ENCODE measurements at places on chromosomes 4 and X. TPM values are rescaled to one million over a fixed set of nuclear protein-coding genes. Genes with fewer than 3 reads are reported as not detected.

GYPE gene
- total RNA-seq = 0.63 TPM

ACE2 gene
- not detected for total RNA-seq

GRSF1 gene
- total RNA-seq = 52.9 TPM

WAS gene
- 0.63 TPM for total RNA-seq

COX18 gene
- 20.0 TPM for total RNA-seq

HMGN5 gene
- 2.2 TPM for total RNA-seq

GAR1 gene
- total RNA-seq = 6.3 TPM

ZNF330 gene
- total RNA-seq = 21.0 TPM

CSAG3 gene
- total RNA-seq = not detected

SPON2 gene
- total RNA-seq = 4.7 TPM

ZRSR2 gene
- 9.7 TPM for total RNA-seq

NPY1R gene
- 40.4 TPM for total RNA-seq

GASK1B gene
- total RNA-seq = 8.8 TPM

CHIC2 gene
- 40.7 TPM for total RNA-seq

F8A1 gene
- 5.6 TPM for total RNA-seq

PCDH11X gene
- 141 TPM for total RNA-seq

UGT2B10 gene
- total RNA-seq = not detected

All from parietal lobe (tissue), 2 donors.